ENCODE measurements at places on chromosomes 5 and 9. TPM values are rescaled to one million over a fixed set of nuclear protein-coding genes. Genes with fewer than 3 reads are reported as not detected.

DNA sequence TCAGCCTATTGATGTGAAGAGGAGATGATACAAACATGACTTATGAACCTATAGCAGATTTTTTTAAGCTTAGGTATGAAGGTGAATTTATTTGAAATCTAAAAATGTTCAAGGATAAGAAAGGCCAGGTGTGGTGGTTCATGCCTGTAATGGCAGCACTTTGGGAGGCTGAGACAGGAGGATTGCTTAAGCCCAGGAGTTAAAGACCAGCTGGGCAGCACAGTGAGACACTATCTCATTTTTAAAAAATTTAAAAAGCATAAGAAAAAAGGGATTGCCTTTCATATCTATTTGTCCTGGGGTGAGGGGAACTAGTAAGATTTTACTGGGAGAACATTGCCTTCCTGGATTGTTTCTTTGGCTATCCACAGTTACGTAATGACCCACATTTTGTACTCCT lies 40.8 kb upstream of the SRP19 start:
- DNase-seq = no peak

- no peak for DNase-seq
Measured at GRCh38 chr5:104326966-104327365, 764.4 kb upstream of the NUDT12 start.

DNA sequence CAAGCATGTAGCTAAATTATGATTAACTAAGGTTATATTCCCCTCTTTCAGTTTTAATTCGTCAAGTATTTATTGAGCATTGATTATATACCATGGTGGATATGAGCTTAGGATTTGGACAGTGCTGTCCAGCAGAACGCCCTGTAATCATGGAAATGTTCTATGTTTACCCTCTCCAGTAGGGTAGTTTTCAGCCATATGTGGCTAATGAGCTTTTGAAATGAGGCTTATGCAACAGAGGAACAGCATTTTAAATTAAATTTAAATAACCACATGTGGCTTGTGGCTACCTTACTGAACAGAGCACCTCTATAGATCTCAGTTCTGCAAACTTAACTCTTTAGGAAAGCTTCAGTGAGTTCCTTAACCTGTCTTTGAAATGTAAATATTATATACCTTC lies 59.1 kb downstream of the JMY start:
- DNase-seq = no peak

DNA sequence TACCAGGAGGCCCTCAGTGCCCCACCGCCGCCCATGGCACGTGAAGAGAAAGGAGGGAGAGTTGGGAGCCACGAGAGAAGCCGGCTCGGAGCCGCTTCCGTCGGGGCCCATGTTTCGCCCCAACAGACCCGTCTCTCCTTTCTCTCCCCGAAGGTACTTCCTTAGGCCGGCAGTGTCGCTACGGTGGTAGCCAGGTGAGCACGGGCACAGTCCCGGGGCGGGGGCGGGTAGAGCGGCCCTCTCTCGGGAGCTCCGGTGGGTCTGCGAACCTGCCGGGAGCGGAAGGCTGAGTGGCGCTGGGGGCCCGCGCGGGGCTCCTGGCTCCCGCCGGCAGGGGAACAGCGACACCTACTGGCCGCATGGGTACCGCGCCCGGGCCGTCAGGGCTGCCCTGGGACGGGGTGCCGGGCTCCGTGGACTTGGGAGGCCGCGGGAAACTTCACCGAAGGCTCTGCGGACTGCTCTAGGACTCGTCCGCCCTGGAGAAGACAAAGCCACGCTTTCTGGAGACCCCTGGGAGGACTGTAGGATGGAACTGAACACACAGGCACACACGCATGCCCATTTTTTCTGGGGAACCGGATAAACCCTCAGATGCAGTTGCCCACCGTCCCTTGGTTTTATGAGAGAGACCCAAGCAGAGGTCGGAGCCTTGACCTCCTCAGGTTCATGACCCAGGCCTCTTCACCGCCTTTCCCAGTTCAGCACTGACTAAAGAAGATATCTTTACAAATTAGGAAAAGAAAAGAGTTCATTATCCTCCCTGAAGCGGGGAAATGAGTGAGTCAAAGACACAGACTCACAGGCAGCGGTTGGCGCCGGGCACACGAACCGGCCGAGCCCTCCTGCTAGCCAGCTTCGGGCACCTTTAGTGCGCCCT lies 202.5 kb downstream of the MEF2C start:
- DNase-seq = peak; percentile 95

GRCh38 chr9:114811301-114811700 lies 5.5 kb upstream of the TNFSF15 start:
- no peak for DNase-seq

The WDR38 gene
- not detected for total RNA-seq

The BTNL8 gene
- not detected for total RNA-seq
